ENCODE measurements at places on chromosomes 11 and 22. TPM values are rescaled to one million over a fixed set of nuclear protein-coding genes. Genes with fewer than 3 reads are reported as not detected.
A peak's percentile ranks its signal among the peaks of the same experiment; 100 is the strongest.

The ANGPTL5 gene
- total RNA-seq = not detected

The JAML gene
- not detected for total RNA-seq

The MRE11 gene
- total RNA-seq = 27.0 TPM

DNA sequence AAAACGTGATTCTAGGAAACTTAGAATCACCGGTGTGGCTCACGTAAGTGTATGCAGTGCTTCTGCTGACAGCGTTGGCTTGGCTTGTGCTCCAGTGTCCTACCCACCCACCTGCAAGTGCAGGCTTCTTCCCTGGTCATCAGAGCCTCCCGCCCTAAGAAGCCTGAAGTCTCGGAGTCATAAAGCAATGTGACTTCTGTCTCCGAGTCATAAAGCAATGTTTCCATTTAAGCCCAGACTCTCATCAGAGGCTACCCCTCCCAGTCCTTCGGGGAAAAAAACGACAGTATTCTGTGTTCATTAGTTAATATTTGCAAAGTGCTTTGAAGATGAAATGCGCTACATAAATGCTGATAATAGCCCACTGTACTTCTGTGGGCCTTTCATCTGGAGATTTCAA is 293.8 kb downstream of the OPCML start:
- no peak for DNase-seq

GRCh38 chr11:13875643-13876042 is 86.9 kb upstream of the SPON1 start:
- DNase-seq = no peak

- DNase-seq = peak; percentile 3
Observed at GRCh38 chr11:99822846-99823565, 802.3 kb downstream of the CNTN5 start.

- no peak for DNase-seq
Observed at GRCh38 chr11:117502779-117503100, 175.1 kb downstream of the CEP164 start.

GRCh38 chr11:105738251-105738650 is 128.4 kb downstream of the GRIA4 start:
- no peak for DNase-seq

GRCh38 chr22:31973739-31974138 is 29.4 kb downstream of the YWHAH start:
- no peak for DNase-seq

DNA sequence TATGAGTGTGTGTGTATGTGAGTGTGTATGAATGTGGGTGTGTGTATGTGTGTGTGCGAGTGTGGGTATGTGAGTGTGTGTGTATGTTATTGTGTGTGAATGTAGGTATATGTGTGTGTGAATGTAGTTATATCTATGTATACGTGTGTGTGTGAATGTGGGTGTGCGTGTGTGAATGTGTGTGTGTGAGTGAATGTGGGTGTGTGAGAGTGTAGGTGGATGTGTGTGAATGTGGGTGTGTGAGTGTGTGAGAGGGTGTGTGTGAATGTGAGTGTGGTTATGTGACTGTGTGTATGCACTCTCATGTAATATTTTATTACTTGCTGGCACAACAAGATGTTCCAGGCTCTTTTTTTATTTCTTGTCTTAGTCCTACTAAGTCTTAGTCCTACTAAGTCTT is 513.4 kb upstream of the B3GAT1 start:
- no peak for DNase-seq

DNA sequence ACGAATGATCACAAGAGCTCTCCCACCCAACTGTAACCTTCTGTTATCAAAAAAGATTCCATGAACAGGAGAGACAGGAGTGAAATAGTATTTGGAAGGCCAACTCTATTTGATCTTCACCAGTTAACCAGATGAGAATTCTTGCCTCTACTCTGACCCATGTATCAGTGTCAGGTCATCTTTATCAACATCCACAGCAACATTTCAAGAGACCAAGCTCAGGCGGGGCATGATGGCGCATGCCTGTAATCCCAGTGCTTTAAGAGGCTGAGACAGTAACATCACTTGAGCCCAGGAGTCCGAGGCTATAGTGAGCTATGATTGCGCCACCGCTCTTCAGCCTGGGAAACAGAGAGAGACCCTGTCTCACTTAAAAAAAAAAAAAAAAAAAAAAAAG is 62.3 kb downstream of the GAB2 start:
- no peak for DNase-seq

DNA sequence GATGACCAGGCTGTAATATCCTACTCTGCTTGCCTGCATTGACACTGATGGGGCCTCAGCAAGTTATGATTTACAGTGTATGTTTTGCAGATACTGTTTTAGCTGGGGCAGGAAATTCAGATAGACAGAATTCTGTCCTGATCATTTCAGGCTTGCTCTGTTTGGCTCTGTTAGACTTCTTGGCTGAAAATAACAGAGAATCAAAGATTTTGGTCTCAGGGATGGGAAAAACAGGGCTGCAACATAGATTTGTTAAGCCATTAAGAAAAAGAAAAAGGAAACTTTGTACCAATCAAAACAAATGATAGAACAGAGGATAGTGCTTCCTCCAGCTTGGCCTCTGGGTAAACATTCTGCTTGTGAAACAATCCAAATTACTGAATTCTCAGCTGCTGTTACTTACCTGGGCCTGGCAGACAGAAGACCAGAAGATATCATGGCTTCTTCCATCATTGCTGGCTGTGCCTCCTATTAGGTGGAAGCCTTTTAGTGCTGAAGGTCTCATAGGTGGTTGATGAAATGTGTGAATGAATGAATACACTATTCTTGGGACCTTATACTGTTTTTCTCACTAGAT is 22.0 kb downstream of the ZNRF3 start:
- DNase-seq = no peak

DNA sequence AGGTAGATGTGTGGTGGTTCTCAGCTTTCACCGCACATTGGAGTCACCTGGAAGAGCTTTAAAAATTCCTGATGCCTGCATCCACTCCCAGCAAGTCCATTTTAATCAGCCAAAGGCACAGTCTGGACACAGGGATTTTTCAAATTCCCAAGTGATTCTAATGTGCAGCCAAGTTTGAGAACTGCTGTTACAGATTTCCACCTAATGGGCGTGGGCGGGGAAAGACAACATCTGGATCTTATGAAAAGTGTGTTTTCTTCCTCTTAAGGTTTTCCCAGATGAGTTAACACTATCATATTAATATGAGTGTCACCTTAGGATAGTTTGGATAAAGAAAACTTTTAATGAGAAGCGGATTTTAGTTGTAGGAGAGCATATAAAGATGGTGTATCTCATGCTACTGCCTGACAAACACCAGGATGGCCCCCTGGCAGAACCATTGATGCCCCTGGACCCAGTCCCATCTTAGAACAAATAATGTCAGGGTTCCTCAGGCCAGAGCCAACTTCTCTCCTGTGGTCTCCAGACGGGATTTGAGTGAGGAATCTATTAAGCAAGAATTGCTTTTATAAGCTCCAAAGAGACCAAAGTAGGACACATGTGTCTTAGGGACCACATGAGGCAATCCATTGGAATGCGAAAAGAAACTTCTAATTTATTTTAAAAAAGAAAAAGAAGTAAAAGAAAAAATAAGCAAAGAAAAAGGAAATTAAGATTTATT is 31.9 kb downstream of the POU2AF1 start:
- no peak for DNase-seq

All from A172 (cell line).